ENCODE measurements at places on chromosomes 5 and 9.

DNA sequence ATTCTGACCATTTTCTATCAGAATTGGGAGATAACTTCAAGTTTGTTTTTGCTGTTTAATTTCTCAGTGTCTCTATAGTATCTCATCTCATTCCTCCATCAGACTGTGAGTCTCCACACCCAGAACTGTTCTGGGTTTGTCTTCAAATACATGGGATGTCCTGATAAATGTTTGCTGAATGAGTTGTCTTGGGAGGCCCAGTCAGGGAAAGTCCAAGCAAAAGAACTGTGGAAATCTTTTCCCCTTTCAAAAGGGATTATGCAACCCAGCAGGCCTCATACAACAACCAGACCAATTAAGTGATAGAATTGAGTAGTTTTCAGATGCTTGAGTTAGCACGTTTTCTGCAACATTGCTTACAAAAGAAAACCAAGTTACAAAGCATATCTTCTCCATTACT lies 324.4 kb downstream of the BRINP1 start:
- DNase-seq: no peak

DNA sequence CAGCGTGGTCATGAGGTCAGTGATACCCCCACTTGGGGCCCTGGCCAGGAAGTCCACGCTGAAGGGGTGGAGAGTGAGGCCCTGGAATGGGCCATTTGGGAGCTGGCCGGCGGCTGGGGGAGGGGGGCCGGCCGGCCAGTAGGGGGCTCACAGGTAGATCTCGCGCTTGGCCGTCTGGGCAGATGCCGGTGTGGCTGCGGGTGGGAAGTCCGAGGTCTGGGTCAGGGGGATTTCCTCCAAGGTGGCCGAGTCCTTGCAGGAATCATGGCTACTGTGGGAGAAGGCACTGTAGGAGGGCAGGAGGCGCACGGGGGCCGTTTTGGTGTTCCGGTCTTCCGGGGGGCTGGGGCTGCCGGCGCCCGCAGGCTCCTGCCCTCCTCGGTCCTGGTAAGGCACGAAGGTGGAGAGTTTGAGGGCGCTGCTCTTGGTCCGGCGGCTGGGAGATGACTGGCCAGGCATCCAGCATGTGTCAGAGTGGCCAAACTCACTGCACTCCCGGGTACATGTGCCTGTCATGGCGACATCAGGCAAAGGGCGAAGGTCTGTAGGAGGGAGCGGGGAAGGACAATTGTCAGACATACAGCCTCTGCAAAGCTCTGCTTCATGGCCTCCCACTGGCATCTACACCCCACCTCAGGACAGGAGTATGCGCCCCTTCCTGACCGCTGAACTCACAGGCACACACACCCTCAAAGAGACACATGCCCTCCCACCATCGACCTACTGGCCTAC lies 24.1 kb downstream of the PCDH1 start:
- DNase-seq: no peak

GRCh38 chr5:126370796-126371718 lies 52.2 kb upstream of the GRAMD2B start:
- DNase-seq: no peak

GRCh38 chr5:1960595-1961303 lies 78.0 kb upstream of the IRX4 start:
- no peak for DNase-seq

Data from amygdala (tissue), 56 donors.